Activated naive CD4-positive, alpha-beta T cell treated with anti-CD3 and anti-CD28 coated beads, Interleukin-2, amount 50 U/mL, for 72 hours (primary cell): ENCODE measurements at places on chromosomes 1 and 21. TPM values are rescaled to one million over a fixed set of nuclear protein-coding genes. Genes with fewer than 3 reads are reported as not detected.

DNA sequence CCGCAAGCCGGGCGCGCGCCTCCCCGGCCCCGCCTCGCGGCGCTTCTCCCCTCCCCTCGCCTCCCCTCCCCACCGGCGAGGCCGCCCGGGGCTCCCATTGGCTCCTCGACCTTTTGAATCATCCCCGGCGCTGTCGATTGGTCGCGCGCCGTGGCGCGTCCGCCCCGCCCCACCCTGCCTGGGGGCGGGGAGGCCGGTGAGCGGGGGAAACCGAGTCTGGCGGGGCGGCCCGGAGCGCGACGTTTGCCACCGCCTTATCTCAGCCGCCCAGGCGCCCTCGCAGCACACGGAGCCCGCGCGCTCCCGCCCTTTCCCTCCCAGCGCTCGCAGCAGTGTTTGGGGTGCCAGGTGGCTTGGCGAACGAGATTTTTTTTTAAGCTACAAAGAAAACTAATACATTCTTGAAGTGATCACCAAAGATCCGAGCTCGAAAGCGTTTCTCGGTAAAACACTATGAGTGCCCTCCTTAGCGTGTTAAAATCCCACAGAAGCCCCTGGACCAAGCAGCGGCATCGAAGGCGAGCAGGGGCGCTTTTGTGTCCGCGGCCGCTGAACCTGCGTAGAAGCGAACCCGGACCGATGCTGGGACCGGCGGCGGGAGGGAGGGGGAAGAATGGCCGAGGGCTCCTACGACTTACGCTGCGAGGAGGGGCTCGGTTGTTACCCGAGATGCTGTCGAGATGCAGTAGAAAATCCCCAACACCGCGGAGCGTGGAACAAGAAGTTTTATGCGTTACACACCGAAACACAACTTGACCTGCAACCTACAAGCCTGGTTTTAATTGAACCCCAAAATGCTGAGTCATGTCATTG, 436 bp upstream of the LBR start:
- DNase-seq, result peak; percentile 96

GRCh38 chr1:155003766-155004351, 1.3 kb downstream of the ZBTB7B start:
- peak; percentile 78 for DNase-seq

DNA sequence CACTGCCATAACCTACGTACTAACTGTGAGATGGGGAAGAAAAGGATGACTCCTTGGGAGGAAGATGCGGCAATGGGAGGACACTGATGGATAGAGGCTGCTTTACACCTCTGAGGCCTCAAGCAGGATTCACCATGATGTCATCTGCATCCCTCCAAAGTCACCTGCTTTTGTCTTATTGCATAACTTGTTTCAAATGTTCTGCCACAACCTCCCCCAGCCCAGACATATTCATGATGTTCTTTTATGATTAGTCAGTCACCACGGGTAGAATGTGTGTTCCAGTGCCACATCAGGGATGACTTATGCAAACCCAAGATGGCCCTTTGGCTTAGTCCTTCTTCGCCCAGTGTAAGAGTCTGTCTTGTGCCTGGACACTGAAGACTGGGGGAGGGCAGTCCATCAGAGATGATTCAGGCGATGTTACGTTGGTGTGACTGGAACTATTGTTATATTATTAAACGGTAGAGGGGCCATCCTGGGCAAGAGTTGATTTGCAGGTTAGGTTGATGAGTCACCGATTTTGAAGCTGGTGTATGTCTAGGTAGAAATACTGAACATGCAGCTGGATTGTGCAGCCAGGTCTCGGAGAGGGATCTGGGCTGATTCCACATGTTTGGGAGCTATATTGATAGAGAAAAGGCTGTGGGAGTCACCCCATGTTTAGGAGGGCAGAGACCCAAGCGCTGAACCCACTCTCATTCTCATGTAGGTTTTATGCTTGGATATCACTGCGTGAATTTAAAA, 32.6 kb downstream of the RYR2 start:
- no peak for DNase-seq

The FAM151A gene
- total RNA-seq, result not detected

DNA sequence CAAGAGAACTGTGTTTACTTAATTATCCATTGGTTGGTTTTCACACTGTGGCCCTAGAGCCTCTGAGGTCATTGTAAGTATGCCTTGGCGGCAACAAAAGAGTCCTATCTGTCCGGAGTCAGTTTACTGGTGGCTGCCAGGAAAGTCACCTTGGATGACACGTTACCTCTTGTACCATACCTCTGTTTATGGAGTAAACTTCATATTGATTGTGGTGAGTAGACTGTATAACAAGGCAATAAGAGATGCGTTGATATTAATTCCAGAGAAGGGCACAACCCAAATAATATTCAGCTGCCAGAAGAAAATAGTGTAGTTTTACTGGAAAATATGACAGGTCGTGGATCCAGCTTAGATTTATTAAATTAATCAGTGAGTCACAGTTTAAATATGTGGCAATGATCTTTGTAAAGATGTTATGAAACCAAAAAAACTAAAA, 20.4 kb upstream of the KIF14 start:
- DNase-seq, result no peak

The CDC20 gene
- total RNA-seq, result 127 TPM

- DNase-seq, result no peak
Measured at GRCh38 chr1:227066999-227067398, 126.9 kb downstream of the COQ8A start.

GRCh38 chr1:11925938-11926292, 312 bp downstream of the KIAA2013 start:
- DNase-seq, result no peak

- no peak for DNase-seq
Measured at GRCh38 chr1:3602375-3602774, 8.9 kb downstream of the MEGF6 start.

The MMP23B gene
- 1.6 TPM for total RNA-seq

The TAL1 gene
- 0.14 TPM for total RNA-seq

GRCh38 chr1:219367496-219367895, 193.8 kb downstream of the LYPLAL1 start:
- no peak for DNase-seq

The HRNR gene
- not detected for total RNA-seq

The CHI3L1 gene
- total RNA-seq, result 0.49 TPM

The SYNC gene
- not detected for total RNA-seq

GRCh38 chr1:116268211-116268610, 104.8 kb upstream of the ATP1A1 start:
- no peak for DNase-seq

DNA sequence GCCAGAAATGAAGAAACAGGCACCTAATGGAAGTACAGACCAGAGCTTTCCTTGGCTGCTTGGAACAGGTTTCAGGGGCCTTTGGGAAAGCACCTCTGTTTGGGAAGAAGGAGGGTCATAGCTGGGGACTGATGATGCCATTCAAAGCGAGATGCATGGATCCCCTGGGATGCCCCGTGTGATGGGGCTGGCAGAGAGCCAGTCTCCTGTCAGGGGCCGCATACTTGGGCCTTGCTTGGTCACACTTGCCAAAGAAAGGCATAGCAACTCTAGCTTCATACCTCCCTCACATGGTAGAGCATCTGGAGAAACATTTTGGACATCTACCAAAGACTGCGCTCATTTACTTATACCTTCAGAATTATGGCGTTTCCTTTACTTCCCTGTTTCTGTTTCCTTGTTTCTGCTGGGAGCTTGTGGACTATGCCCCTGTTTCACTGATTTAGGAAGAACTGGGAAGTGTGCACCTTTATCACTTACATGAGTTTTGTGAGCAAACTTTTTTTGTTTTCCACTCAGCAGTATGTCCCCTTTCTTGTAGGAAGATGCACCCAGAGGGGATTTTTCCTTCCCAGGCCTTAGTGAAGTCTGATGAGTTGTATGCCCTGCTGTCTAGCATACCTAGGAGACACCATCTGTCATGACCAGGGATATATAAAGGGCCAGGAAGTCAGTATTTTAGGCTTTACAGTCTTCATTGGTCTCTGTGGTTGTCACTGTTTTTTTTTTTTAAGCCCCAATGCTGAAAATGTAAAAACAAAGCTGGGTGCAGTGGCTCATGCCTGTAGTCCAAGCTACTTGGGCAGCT, 19.8 kb upstream of the ST3GAL3 start:
- no peak for DNase-seq

GRCh38 chr21:38810826-38811164, 5.1 kb downstream of the ETS2 start:
- DNase-seq, result no peak

GRCh38 chr1:244854166-244854565, 10.2 kb downstream of the HNRNPU start:
- no peak for DNase-seq

The DIP2A gene
- total RNA-seq, result 42.4 TPM

The VWA5B1 gene
- total RNA-seq, result 0.30 TPM

DNA sequence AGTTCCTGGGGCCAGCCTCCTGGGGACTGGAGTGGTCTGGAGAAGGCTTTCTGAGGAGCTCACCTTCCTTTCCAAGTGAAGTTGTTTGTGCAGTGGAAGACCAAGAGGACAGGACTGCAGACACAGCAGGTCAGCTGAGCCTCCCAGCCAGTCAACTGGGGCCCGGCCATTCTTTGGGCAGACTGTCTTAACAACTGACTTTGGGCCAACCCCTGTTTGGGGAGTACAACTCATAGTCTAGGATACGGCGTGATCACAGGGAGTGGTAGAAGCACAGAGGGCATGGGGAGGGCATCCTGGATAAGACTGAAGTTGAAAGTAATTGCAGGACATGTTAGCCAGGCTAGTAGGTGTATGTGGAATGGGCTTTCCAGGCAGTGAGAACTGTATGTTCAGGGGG, 50.3 kb downstream of the PGM1 start:
- no peak for DNase-seq

The RGS1 gene
- total RNA-seq, result 9.0 TPM

DNA sequence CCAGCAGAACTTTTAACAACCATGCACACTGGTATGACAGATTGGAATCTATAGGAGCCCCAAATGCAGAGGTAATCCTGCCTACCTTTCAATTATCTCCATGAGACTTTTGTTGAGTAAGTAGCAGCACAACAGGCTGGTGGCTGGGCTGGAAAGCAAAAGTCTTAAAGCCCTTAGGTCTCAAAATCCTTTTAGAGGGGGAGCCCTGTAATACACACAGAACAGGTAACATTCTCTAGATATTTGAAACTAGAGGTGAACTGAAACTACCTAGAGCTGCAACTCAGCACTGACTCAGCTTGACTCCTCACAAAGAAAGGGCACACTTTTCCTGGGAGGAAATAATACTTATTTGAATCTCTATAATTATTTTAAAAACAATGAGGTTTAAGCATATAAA, 71.5 kb downstream of the CLCA4 start:
- no peak for DNase-seq

- no peak for DNase-seq
Measured at GRCh38 chr1:28759257-28759656, 22.5 kb downstream of the YTHDF2 start.

- no peak for DNase-seq
Measured at GRCh38 chr1:94713472-94714141, 106.5 kb upstream of the SLC44A3 start.

The GNG4 gene
- 0.70 TPM for total RNA-seq

DNA sequence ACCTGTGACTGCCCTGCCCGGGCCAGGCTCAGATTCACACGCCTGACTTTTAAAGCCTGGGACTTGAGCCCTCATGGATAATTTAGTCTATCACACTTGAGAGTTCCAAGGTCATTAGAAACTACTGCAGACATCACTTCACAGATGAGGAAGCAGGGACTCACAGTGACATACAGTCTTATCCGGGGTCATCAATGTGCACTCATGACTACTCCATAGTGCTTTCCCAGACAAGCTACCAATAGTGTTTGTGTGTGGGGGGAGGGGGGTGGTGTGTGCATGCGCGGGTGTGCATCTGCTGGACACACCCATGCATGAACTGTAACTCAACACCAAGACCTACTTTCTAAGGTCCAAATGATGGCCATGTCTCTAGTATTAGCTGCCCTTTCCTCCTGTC, 16.1 kb upstream of the SLC5A9 start:
- DNase-seq, result no peak

DNA sequence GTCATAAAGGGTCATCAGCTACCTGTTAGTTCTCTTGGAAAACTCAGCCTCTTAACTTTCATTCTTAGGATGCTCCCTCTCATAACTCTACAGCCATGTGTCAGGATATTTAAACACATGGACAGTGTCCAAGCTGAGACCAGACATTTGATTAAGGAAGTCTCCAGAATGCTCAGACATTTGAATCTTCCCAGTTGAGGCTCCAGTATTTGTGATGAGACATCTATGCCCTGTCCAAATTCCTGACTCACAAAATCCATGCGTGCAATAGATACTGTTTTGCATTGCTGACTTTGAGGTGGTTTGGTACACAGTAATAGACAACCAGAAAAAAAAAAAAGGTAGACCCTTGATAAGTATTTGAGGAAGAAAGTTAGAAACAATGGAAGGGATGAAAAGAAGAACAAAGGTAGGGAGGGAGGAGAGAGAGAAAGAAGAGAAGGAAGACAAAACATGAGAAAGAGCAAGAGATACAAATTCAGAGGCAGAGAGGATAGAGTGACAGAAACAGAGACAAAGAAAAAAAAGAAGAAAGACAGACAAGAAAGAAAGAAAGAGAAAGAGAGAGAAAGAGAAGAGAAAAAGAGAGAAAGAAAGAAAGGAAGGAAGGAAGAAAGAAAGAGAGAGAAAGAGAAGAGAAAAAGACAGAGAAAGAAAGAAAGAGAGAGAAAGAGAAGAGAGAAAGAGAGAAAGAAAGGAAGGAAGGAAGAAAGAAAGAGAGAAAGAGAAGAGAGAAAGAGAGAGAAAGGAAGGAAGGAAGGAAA, 275.5 kb upstream of the PRMT6 start:
- DNase-seq, result no peak

GRCh38 chr1:36137776-36138175, 11.5 kb downstream of the TRAPPC3 start:
- no peak for DNase-seq

GRCh38 chr1:60255565-60255964, 182.0 kb upstream of the C1orf87 start:
- no peak for DNase-seq

DNA sequence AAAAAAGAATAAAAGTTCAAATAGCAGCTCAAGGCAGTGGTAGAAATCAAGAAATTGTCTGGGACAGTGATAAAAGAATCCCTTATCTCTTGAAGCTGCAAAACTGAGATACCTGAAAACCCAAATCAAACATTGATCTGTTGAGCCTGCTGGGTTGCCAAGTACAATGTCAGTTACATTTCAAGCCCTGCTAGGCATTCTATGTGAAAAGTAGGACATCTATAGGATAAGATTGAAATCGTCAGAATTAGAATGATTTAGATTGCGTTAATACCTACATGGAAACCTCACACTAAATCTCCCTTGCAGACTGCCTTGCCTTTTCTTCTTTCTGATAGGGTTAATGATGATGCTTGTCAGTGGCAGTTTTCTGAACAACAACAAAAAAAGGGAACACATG, 1684.4 kb upstream of the B3GALT2 start:
- DNase-seq, result no peak

The RXRG gene
- not detected for total RNA-seq

GRCh38 chr1:6473974-6474814, 8.2 kb upstream of the TNFRSF25 start:
- no peak for DNase-seq

- DNase-seq, result no peak
Measured at GRCh38 chr1:95742591-95743089, 508.6 kb downstream of the RWDD3 start.

GRCh38 chr1:6127587-6128163, 52.4 kb downstream of the CHD5 start:
- no peak for DNase-seq

GRCh38 chr1:41708332-41708731, 210.4 kb downstream of the HIVEP3 start:
- no peak for DNase-seq

- no peak for DNase-seq
Measured at GRCh38 chr1:232675260-232675659, 45.3 kb upstream of the SIPA1L2 start.

The LCE1F gene
- total RNA-seq, result not detected

The PTPRU gene
- 2.0 TPM for total RNA-seq
